AG04450 (cell line): ENCODE measurements at places on chromosomes 2 and 18. TPM values are rescaled to one million over a fixed set of nuclear protein-coding genes. Genes with fewer than 3 reads are reported as not detected.

- DNase-seq: peak; percentile 8
Measured at GRCh38 chr2:151472966-151473365, 63.3 kb downstream of the RIF1 start.

- no peak for DNase-seq
Measured at GRCh38 chr2:191501561-191502168, 176.3 kb upstream of the NABP1 start.

GRCh38 chr2:6818012-6818411 is 47.7 kb downstream of the CMPK2 start:
- DNase-seq: no peak

DNA sequence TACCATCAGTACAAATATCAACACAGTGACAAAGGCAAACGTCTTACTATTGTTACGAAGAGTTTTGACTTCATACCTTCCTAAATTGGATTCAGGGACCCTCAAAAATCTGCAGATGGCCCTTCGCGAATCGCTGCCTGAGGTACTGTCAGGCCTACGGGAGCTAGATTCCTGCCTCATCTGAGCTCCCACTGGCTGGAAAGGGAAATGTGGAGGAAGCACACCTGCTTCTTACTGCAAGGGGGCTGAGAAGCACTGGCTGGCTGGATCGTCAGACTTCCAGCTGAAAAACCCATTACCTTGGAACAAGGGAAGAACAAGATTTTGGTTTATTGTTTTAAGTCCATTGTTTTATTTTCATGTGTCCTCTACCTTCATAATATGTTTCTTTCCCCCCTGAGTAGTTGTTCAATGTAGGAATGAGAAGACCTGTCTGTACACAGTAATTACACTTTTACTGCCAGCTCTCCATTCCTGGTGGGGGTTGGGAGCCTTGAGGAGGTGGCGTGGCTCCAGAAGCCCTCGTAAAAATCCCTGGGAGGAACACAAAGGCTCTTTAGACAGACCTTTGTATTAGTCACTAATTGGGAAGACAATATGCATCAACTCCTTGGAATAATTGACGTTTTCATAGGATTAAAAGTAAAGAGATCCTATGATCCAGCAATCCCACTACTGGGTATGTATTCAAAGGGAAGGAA is 124.1 kb upstream of the NOSTRIN start:
- no peak for DNase-seq

LCT gene
- not detected in 2 replicates for polyA plus RNA-seq

GRCh38 chr2:112713926-112714325 is 6.9 kb upstream of the NT5DC4 start:
- DNase-seq: no peak

DNA sequence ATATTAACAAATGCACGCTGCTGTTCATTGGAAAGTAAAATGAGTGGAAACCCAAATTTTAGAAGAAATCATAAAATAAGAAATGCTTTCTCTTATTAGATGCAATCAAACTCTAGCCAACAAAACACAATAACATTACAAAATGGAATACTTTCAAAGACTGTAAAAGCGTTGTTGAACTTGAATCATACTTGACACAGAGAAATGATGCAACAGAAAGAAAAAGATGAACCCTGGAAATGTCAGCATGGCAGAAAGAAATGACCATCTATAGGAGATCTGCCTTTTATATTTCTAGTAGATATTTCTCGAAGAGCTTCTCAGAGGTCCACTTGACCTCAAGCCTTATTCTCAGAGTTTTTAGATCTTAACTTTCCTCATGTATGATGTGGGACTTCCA is 170.6 kb upstream of the MEIS1 start:
- DNase-seq: no peak

GRCh38 chr2:62568983-62569837 is 63.2 kb upstream of the TMEM17 start:
- DNase-seq: no peak

DNA sequence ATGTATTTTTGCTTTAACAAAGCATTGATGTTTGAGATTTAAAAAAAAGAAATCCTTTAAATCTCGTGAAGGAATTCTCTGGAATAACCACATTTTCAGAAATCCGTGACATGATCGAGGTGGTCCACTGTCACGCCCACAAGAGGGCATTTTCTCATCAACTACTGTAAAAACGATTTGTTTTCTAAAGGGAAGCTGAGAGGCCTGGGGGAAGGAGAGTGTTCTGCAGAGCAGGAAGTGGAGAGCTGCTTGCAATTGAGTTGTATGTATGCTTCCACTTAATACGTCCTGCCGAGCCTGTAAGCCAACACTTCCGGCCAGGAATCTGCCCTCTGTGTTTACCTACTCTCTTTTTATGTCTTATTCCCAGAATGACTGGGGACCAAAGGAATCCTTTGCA is 19.4 kb downstream of the KLHL29 start:
- DNase-seq: peak; percentile 57

KCNIP3 gene
- polyA plus RNA-seq: 0.12 and 0.24 TPM in 2 replicates

DNA sequence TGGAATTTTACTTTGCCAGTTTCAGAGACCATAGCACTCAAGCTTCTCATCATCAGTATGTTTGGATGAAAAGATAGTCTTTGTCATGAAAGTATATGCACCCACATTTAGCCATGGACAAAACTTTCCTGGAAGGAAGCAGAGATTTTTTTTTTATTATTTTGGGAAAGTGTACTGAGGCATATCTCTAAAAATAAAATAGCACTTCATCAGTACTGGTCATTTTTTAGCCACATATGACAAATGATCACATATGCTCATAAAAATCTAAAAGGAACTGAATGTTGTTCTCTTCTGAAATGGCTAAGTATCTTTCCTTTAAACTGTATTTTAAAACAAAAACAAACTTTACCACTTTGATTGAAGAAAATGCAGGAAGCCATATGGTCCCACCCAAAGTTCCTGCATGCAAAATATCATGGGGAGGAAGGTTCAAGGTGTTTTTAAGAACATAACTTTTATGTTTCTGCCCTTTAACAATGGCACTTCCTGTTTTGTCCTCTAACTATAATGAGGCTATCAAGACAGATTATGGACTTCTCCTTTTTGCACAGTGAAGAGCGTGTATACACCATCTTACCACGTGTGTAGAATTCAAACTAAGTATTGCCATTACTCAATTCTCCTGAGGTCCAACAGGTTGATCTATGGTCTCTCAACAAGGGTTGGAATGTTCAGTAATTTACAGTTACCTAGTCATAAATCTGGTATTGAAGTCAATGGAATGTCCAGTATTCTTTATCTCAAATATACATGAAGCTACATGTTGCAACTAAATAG is 77.1 kb upstream of the SLC39A10 start:
- DNase-seq: no peak

CRYBA2 gene
- polyA plus RNA-seq: 0.19 TPM in 1 of 2 replicates, not detected in the other

BABAM2 gene
- polyA plus RNA-seq: 44.5 and 45.0 TPM in 2 replicates

DNA sequence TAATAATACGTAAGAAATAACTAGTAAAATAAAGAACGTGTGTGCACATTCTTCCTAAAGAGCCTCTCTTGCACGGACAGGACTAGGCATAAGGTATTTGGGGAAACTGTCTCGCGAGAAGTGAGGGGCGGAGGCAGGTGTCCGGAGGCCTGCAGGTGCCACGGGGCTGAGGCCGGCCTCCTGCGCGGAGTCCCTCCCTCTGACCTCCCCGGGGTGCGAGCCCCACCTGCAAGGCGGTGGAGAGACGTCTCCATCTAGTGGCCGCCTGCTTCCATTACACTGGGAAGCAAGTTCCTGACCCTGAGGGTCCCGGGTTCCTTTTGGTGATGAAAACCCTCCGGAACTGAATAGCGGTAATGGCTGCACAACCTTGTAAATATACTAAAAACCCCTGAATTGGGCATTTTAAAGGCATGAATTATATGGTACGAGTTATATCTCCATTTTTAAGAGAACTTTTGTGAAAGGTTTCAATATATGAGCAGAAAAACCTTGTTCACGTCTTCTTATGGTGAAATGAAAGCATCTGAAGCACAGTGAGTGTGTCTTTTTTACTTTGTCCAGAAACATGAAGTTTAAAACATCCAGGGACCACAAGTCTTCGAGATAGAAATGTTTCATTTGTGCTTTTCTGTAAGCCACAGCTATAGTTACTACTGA is 35.5 kb upstream of the CTDP1 start:
- DNase-seq: no peak

DNA sequence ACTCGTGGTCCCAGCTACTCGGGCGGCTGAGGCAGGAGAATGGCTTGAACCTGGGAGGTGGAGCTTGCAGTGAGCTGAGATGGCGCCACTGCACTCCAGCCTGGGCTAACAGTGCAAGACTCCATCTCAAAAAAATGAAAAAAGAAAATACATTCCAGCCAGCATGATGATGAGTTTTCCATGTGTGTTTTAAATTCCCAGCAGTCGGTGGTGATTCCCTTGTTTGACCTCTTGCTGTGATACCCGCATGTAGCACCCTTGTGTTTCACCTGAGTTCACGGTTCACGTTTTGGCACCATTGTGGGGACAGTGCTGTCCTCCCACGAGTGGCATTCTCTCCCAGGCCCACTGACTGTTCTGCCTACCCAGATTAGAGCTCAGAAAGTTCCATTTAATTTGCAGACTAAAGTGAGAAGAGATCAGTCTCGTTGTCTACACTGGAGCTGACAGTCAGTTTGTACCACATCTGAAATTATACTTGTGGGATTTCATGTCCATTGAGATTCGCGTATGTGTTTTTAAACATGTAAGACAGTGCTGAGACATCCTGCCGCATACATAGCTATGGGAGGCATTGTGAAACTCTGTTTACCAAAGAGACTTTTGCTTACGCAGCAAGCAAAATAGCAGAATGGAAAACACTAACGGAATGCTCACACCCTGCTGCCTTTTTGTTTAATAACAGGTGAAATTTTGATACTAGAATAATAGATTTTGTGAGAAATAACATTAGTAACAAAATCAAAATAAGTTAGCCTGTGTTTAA is 157.1 kb downstream of the GBX2 start:
- no peak for DNase-seq

SKOR2 gene
- not detected in 2 replicates for polyA plus RNA-seq

VWA3B gene
- not detected in 2 replicates for polyA plus RNA-seq

GRCh38 chr2:127078028-127078427 is 28.9 kb downstream of the BIN1 start:
- no peak for DNase-seq

DNA sequence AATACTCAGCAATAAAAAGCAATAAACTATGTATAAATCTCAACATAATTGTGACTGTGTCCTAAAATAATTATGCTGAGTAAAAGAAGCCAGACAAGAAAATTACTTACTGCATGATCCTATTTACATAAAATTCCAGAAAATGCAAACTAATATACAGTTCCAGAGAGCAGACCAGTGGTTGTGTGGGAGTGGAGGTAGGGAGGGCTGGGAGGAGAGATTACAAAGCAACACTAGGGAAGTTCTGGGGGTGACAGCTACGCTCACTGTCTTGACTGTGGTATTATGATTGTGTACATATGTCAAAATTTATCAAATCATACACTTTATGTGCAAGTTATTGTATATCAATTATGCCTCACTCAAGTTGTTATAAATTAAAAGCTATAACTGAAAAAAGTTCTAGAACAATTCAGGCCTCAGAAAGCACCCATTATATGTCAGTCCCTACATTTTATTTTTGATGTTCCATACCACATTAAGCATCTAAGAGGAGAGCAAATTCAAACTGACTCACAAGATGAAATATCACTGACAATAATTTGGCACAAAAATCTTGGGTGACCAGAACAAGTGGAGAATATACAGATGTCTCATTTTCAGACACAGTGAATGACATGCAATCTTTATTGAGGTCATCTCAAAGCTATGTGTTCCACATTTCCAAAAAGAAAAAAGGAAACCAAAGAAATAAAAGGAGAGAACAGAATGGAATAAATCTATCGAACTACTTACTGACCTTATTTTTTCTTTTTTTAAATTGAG is 85.1 kb downstream of the ANTXR1 start:
- no peak for DNase-seq

GRCh38 chr18:22213333-22213973 is 44.1 kb downstream of the GATA6 start:
- DNase-seq: no peak

LANCL1 gene
- polyA plus RNA-seq: 55.5 and 66.6 TPM in 2 replicates

NAT8 gene
- not detected in 2 replicates for polyA plus RNA-seq

DNA sequence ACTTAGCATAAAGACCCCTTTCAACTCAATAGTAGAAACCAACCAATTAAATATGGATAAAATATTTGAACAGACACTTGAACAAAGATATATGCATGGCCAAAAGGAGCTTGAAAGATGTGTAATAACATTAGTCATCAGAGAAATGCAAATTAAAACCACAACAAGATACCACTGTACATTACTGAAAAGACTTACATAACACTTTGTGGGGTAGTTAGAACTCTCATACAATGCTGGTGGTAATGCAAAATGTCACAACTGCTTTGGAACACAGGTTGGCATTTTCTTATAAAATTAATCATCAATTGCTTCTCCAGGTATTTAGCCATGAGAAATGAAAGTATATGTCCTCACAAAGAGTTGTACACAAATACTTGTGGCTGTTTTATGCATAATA is 60.7 kb downstream of the TTC27 start:
- DNase-seq: no peak

- no peak for DNase-seq
Measured at GRCh38 chr2:71853858-71854257, 293.8 kb downstream of the CYP26B1 start.
